Stimulated activated CD8-positive, alpha-beta memory T cell treated with anti-CD3 and anti-CD28 coated beads, Interleukin-7, amount 100 ng/mL, for 1 hour (primary cell): ENCODE measurements at places on chromosomes 3 and 15.

GRCh38 chr15:45181491-45182285, 6.1 kb downstream of the SHF start:
- no peak for DNase-seq

- DNase-seq = no peak
Observed at GRCh38 chr3:111956995-111957734, 21.7 kb upstream of the ABHD10 start.

DNA sequence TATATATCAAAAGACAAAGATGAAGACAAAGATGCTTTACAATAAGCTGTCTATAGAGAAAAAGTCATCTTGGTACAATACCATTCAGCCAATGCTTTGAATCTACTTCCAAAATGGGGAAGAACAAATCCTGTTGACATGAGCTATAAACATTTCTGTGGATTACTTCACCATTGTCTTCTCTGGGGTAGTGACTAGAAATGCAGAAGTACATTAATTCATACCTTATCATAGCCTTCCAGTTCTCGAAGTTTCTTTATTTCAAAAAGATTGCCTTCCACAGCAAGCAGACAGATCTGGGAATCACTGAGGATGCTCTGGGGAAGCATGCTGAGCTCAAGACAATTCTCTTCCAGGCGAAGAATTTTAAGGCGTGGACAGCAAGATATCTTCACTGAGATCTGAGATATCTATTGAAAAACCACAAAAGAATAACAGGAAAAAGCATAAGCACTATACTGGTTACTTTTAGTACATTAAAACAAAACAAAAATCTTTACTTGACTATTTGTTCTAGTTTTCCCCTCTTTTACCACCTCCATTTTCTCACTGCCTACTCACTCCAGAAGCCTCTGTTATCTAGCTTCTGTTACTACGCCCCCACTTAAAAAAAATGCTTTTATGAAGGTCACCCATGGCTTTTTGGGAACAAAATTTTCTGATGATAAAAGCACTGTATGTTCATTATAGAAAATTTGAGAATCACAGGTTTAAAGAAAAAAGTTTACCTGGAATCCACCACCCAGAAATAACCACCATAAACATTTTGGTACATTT, 3.6 kb downstream of the LRRC57 start:
- DNase-seq = no peak

DNA sequence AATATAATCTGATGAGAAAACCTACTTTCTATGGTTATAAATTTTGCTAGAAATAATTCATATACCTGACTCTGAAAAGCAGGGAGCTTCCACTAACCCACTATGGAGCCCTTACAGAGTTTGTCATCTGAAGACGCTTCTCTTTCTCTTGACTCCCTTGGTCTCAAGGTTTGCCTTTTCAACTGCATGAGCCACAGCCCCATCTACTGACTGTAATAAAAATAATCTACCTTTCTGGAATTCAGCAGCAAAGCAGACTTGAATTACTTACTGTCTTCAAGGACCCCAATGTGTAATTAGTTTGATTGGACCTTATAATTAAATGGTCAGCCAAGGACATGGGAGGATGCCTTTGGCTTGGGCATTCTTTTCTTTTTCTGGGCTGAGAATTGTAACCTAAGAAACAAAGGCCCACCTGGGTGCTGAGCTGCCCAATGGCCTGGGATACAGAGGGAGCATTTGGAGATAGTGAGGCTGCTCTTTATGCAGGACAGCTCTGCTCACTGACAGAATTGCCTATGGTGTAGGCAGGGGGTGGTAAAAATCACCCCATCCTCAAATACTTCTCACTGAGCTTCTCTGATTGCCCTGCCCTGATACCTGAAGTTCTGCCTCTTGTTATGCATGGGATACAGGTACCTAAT, 178.6 kb upstream of the TRIM42 start:
- DNase-seq = no peak

- no peak for DNase-seq
Observed at GRCh38 chr15:90571063-90571541, 41.4 kb downstream of the CRTC3 start.

GRCh38 chr3:190306513-190307163, 15.6 kb downstream of the CLDN1 start:
- DNase-seq = no peak

- DNase-seq = no peak
Observed at GRCh38 chr3:59327376-59327808, 277.6 kb upstream of the CFAP20DC start.

- DNase-seq = no peak
Observed at GRCh38 chr3:119631516-119631915, 28.9 kb downstream of the POPDC2 start.

- DNase-seq = no peak
Observed at GRCh38 chr15:67914028-67914427, 74.2 kb upstream of the RNU6-1 start.

GRCh38 chr3:150577855-150578254, 25.3 kb upstream of the SELENOT start:
- no peak for DNase-seq

GRCh38 chr3:107845380-107846278, 245.2 kb downstream of the CD47 start:
- no peak for DNase-seq

GRCh38 chr15:101451266-101451799, 38.2 kb downstream of the PCSK6 start:
- DNase-seq = no peak

DNA sequence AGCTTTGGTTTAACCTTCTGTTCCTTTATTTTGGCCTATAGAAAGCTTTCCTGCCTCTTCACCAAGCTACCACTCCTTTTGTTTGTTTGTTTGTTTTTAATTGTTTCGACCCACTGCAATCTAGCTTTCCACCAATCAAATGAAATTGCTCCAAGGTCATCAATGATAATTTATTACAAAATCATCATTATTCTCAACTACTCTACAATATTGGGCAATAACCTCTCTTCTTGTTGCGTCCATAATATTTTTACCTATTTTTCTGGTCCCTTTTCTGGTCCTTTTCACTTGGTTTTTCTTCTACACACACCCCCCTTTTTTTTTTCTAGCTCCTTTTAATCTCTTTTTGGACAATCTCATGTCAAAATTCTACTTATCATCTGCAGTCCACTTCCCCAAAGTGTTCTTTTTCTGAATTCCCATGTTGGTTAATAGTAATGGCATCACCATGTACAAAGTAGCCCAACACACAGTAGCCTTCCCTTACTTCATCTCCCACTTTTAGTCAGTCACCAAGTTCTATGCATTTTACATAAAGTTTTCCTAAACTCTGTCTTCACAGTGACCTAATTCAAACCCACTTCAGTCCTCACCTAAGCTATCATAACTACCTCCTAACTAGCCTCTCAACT, 11.0 kb upstream of the ANKRD28 start:
- no peak for DNase-seq

GRCh38 chr3:112602217-112602838, 38.6 kb downstream of the CCDC80 start:
- DNase-seq = no peak

DNA sequence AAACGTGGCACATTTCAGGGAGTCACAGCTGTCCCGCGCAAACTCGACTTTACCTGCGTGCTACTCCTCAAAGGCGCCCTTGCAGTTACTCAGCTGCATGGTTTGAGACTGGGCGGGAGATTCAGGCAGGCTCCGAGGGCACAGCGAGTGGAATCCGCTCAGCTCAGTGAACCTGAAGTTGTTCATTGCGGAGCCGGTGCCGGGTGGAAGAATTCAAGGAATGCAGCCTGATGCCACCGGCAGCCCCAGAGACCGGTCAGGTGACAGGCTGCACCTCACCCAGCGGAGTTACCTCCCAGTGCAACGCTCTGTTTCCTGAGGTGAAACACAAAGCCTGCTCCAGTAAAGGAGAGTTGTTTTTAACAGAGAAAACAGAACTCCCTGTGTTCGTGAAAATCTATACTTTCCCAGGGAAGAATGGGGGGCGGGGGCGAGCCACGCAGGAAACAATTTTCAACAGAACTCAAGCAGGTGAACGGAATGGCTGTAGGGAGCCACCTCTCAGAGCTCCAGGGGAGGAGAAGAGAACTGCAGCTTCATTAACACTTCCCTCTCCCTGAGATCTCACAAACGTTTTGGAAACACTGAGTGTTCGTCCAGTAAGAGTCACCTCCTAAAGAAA, 3.8 kb downstream of the VEPH1 start:
- DNase-seq = no peak

GRCh38 chr15:49421991-49422390, 1.1 kb upstream of the FGF7 start:
- no peak for DNase-seq

GRCh38 chr3:75136100-75136897, 521.8 kb upstream of the CNTN3 start:
- no peak for DNase-seq

- no peak for DNase-seq
Observed at GRCh38 chr3:117253636-117254035, 544.1 kb downstream of the TUSC7 start.

GRCh38 chr3:17726313-17726712, 16.1 kb downstream of the TBC1D5 start:
- DNase-seq = no peak

DNA sequence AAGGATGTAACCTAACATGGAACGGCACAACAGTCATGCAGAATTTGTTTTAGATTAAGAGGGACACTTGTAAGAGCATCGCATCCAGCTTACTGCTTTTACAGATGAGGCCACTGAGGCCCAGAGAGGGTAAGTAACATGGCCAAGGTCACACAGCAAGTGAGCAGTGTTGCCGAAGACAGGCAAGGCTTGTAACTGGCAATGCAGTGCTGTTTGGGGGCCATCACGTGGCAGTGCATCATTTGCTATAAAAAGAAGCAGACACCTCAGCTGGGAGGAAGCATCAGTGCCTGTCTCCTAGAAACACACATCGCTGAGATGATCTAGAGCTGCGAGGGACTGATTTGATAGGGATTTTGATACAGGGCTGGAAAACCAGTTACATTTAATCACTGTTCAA, 108.2 kb upstream of the PROK2 start:
- no peak for DNase-seq
